ENCODE measurements at places on chromosomes 12 and 14.

- DNase-seq, result no peak
Measured at GRCh38 chr12:92778525-92778924, 75.7 kb downstream of the PLEKHG7 start.

DNA sequence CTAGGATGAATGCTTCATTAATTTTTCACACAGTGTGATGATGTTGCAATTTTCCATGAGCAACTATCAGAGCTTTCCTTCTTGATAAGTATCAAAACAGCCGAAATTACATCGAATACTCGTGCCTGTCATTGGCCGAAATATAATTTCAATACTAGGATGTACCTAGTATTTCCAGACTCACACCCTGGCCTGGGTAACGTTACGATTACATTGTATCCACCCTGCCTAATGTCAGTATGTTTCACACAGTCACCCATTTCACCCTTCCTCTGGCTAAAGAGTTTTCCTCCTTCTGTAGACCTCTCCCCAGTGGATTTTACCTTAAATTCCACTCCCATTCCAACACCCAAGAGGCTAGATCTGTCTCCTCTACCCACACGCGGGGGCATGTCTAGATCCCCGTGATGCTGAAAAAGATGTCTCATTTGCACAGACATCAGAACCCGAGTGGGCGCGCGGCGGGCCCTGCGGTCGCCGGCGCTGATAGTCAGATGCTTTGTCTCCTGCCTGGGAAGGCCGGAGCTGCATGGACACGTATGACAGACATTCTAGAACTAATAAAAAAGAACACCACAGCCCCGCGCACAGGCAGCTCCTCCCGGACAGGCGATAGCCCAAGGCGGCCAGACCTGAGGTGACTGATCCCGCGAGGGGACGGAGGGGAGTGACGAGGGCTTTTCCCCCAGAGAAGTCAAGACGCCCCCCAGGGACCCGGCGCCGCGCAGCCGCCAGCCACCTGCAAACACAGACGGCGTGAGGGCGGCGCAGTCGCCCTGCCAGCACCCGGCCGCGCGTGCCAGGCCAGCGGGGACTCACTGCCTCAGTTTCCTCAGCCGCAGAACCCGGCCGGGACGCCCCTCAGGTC lies 723 bp downstream of the KIF21A start:
- peak; percentile 42 for DNase-seq

DNA sequence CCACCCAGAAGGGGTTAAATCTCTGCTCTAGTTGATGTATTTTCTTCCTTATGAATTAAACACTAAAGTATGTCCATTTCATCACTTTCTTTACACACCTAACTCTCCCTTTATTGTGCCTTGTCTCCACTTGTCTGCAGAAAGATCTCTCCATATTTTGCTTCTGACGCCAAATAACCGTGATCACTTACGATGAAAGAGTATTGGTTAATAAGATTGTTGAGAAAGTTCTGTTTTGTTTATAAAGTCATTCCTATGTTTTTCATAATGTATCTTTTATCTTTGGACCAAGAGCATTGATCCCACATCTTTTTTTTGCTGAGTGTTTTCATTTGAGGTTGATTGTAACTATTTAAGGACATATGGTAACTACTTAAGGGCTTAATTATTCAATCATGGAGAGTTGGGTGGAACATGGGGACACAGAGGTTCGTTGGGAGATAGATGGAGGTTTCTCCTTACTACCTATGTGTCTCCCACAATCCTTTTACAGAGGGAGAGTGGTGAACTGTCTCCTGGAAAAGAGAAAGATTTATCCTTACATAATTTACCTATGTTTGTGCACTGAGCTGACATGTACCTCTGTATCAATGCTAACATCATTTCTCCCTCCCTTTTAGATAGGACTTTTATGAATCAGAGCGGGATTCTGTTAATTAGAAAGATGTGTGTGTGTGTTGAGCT lies 120.7 kb upstream of the SLC38A2 start:
- DNase-seq, result no peak

DNA sequence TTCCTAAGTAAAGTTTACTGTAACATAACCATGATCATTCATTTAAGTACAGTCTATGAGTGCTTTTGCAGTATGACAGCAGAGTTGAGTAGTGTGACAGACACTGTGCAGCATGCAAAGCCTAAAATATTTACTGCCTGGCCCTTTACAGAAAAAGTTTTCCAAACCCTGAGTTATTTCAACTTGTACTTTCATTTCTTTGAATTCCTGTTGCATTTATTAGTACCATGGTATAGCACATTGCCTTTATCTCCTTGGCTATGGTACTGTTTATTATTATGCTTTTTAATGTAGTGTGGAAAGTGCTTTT lies 6.2 kb downstream of the ARHGAP5 start:
- DNase-seq, result no peak

GRCh38 chr14:59086241-59086882 lies 102.1 kb upstream of the DAAM1 start:
- no peak for DNase-seq

GRCh38 chr14:103144085-103144484 lies 20.8 kb downstream of the TNFAIP2 start:
- peak; percentile 48 for DNase-seq

- DNase-seq, result no peak
Measured at GRCh38 chr12:132834181-132834711, 5.6 kb upstream of the GOLGA3 start.

DNA sequence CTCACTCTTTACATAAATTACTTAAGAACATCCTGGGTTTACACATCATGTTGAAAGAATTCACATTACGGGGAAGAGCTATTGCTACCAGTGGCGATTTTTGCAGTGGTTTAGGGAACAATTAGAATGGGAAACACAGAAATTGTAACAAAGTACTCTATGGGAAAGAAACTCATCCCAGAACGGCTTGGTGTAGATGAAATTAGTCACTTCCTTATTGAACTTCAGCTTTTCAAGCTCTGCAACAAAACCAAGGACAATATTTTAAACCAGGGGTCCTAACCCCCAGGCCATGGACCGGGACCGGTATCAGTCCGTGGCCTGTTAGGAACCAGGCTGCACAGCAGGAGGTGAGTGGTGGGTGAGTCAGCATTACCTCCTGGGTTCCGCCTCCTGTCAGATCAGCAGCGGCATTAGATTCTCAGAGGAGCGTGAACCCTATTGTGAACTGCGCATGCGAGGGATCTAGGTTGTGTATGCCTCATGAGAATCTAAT lies 32.3 kb upstream of the FICD start:
- no peak for DNase-seq

DNA sequence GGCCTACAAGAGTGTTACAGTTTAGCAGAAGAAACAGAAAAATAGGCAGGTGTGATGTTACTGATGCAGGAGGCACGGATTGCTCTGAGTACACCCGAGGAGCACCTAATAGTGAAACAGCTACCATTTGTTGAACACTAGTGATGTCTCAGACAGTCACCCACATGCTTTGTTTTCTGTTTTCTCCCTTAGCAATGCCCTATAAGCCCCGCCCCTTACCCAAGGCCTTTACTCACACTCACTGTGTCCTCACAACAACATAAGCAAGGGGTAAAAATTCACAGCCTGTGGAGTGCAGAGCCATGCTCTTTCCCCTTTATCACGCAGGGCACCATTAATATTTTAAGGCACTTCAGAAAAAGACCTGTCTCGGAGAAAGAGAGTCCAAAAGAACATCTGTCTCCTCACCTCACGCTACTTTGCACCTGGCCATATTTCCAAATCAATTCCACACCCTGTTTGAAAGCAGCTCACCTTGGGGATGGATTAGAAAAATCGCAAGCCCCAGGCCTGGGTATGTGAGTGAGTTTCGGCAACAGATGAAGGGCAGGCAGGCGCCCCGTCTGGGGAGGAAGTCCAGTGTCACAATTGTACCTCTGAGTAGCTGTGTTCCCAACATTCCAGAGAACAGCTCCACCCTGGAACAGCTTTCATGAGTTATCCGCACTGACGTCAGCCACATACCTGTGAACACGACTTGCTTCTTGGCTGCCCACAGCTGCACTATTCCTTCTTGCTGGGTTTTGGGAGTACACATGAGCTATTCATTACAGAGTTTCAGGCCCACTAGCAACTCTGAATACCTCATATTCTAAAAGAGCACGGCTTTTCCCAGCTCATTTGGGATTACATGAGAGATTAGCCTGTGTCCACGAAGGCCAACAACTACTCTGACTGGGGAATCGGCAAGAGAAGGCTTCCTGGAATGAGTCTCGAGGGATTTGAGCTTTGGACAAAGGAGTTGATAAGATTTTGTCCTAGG lies 26.0 kb downstream of the MAPK1IP1L start:
- peak; percentile 91 for DNase-seq

DNA sequence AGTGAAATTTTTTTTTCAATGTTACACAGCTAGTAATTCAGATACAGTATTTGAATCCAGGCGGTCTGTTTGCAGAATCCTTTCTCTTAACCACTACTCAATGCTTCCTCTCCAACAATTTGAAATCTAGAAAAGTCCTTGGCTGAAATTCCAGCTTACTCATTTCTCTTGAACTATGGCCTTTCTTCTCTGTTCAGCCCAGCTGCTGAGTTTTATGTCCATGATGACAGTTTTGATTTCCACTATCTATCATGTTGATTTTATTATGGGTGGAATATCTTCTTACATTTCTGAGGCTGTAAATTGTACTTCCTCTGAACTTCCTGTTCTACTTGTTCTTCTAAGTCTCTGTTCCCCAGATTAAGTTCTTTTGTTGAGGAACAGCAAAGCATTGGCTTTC lies 315.3 kb downstream of the DIO2 start:
- DNase-seq, result no peak

DNA sequence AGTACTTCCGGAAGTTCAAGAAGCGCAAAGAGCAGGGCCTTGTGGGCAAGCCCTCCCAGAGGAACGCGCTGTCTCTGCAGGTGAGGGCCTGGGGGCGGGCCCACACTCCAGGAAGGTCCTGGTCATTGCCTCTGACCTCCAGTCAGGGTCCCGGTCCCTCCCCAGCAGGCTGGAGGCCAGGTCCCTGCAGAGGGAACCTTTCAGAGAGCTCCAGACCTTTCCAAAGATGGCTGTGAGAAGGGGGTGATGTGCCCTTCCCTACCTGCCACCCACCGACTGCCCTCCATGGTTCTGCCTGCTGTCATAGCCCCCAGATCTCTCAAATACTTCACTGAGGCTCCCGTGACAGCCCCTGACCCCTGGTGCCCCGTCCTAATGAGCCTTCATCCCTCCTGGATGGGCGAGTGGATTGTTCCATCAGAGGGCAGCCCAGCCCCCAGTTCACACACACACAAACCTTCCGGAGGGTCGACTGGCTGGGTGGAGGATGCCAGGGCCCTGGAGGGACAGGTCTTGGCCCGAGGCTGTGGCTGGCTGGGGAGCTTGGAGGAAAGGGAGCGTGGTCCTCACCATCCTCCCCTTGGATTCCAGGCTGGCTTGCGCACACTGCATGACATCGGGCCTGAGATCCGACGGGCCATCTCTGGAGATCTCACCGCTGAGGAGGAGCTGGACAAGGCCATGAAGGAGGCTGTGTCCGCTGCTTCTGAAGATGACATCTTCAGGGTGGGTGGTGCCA lies 117.5 kb upstream of the FKBP4 start:
- DNase-seq, result no peak

GRCh38 chr14:35867280-35867629 lies 41.1 kb downstream of the BRMS1L start:
- no peak for DNase-seq

GRCh38 chr12:52539083-52539820 lies 13.7 kb downstream of the KRT71 start:
- peak; percentile 92 for DNase-seq

- no peak for DNase-seq
Measured at GRCh38 chr14:87233806-87234384, 759.1 kb downstream of the GALC start.

- DNase-seq, result no peak
Measured at GRCh38 chr12:121990692-121991603, 30.7 kb upstream of the BCL7A start.

GRCh38 chr14:54275997-54276725 lies 120.6 kb upstream of the CDKN3 start:
- DNase-seq, result no peak

DNA sequence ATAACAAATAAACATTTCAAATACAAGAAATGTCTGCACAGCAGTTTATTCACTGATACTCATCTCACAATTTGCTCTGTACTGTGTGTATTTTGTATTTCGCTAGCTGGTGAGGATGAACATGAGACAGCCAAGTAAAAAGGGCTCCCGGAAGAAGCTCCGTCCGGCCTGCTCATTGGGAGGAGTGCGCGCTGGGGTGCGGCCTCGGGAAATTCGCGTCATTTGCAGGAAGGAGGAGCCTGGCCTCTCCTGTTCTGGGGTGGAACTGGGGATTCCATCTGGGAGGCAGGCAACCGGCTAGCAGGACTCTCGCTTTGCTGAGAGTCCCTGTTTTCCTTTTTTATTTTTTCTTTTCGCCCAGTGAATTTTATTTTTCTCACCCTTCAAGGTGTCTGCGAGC lies 368.4 kb upstream of the TMEM132C start:
- DNase-seq, result no peak

DNA sequence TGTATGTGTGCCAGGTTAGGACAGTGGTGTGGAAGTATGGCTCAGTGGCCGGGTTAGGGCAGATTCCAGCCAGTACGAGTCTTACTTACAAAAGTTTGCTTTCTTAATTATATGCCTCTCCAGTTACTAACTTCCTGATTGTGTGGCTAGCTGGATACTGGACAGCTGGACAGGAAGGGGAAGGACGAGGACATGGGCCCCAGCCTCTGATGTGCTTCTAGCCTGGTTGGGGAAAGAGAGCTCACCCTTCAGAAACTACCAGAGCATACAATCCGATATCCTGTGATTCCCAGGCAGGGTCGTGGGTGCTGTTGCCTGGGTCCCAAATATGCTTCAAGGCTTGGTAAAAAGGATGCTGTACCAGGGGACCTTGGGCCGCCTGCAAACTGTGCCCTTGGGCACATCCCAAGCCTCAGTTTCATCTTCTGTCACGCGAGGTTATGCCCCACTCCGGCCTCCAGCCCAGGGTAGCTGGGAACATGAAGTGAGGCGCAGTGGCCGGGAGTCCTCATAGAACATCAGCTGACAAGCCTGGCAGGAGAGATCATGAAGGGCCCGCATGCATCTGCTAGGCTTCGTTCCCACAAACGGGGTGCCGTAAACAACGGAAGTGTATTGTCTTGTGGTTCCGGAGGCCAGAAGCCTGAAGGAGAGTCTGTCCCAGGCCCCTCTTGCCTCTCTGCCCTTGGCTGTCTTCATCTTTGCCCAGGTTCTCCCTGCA lies 23.2 kb upstream of the RIN3 start:
- DNase-seq, result no peak

GRCh38 chr14:53493320-53493719 lies 340.2 kb upstream of the DDHD1 start:
- DNase-seq, result no peak

GRCh38 chr12:98385641-98386040 lies 129.7 kb upstream of the TMPO start:
- DNase-seq, result no peak

- peak; percentile 78 for DNase-seq
Measured at GRCh38 chr14:59028476-59029202, 159.8 kb upstream of the DAAM1 start.

GRCh38 chr14:77406086-77406485 lies 17.2 kb downstream of the NOXRED1 start:
- no peak for DNase-seq
